ENCODE measurements at places on chromosomes 3 and 15. TPM values are rescaled to one million over a fixed set of nuclear protein-coding genes. Genes with fewer than 3 reads are reported as not detected.

Gene TRIM42
- not detected for total RNA-seq

Gene CA12
- total RNA-seq, result 3.8 TPM

- no peak for DNase-seq
Measured at GRCh38 chr15:90679959-90680358, 37.2 kb upstream of the BLM start.

- DNase-seq, result no peak
Measured at GRCh38 chr3:12970684-12971083, 102.5 kb downstream of the IQSEC1 start.

DNA sequence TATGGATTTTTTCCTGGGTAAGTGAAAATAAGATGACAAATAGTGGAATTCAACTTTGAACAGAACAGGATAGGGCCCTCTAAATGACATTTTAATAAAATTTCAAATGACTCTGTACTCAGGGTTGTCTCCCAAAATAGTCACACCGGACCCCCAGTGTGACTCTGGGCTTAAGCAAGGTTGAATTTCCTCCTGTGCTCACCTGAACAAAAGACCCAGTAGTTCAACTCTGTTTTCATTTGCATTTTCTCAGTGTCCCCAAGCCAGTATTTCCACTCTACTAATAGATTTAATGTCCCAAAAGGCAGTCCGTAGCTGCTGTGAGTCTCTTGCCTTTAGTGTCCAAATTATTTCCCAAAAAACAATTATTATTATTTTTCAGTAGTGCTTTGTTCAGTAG, 296.6 kb downstream of the PLOD2 start:
- DNase-seq, result no peak
